ENCODE measurements at places on chromosomes 5 and 9.
A peak's percentile ranks its signal among the peaks of the same experiment; 100 is the strongest.

DNA sequence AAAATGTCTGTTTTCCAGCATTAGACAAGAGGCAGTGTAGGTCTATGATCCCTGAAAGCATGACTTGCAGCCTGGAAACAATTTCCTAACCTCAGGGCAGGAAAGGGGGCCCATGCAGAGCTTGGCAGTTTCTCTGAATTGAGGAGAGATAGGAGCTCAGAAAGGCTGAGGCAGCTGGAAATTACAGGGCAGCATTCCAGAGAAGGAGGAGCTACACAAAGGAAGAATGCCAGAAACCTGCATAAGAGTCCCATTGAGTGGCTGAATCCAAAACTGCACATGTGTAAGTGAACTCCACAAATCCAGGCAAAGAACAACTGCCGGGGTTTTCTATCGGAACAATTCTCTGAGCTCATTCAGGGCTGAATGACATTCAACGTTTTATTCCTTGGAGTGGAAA lies 346.8 kb downstream of the PIK3R1 start:
- DNase-seq = no peak

DNA sequence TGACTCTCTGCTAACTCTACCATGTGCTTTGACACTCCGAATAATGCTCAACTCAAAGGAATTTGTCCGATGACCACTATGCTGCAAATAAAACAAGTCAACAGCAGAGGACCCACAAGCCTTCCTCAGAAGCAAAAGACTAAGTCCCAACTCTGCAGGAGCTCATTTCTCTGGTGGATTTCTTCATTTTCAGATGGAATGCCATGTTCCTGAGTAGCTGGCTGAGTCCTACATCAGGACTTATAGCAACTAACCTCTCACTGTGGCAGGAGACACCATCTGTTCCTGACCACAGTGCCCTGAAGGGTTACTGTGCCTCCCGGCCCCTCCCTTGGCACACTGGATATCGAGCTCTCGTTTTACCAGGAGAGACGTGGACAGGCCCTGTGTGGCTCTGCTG lies 20.8 kb downstream of the LHFPL2 start:
- no peak for DNase-seq

GRCh38 chr9:96137671-96138429 lies 164.1 kb downstream of the HSD17B3 start:
- DNase-seq = no peak

- DNase-seq = no peak
Observed at GRCh38 chr5:19975795-19976194, 12.2 kb downstream of the CDH18 start.

- no peak for DNase-seq
Observed at GRCh38 chr9:88724331-88724730, 189.4 kb downstream of the NXNL2 start.

GRCh38 chr5:118989816-118990215 lies 1.5 kb upstream of the DTWD2 start:
- no peak for DNase-seq

DNA sequence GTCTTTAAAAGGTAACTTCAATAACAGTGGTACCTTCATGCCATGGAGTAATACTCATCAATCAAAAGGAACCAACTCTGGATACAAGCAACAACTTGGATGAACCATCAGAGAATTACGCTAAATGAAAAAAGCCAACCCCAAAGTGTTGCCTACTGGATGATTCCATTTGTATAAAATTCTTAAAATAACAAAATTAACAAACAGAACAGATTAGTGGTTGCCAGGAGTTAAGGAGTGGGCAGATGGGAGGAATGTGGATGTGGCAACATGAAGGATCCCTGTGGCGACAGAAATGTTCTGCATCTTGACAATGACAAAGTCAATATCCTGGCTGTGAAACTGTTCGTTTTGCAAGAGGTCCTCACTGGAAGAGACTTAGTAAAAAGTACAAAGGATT lies 50.5 kb downstream of the SPTLC1 start:
- DNase-seq = no peak

DNA sequence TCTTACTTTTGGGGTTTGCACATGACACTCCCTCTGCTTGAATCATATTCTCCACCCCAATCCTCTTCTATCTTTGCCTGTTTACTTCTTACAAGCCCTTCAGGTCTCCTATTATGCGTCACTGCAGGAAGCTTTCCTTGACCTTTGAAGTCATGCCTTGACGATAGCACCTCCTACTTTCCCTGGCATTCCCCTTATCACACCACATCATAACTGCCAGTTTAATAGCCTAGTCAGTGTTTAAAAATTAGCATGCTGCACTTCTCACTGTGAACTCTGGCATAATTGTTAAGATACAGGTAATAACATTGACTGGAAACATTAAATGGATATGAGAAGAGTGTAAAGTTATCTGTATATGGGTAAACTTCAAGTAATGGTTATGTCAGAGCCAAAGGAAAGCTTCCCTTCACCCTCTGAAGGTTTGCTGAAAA lies 37.1 kb upstream of the CEP120 start:
- no peak for DNase-seq

- DNase-seq = no peak
Observed at GRCh38 chr9:101590901-101591300, 3.9 kb downstream of the PPP3R2 start.

DNA sequence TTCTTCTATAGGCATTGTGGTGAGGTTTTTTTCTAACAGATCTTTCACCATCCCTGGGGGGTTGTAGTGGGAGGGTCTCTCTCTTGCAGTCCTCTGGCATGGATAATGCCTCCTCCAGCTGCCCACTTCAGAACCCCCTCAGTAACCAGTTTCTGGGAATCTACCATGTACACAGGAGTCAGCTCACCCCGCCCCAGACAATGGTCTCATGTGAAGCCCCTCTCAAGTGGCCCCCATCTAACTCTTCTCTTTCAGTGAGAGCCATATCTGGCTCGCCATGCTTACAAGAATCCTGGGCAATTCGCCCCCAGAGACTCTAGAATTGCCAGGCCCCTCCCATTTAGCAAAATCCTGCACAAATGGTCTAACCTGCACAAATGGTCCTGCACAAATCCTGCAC lies 144.4 kb upstream of the FSTL4 start:
- DNase-seq = no peak

DNA sequence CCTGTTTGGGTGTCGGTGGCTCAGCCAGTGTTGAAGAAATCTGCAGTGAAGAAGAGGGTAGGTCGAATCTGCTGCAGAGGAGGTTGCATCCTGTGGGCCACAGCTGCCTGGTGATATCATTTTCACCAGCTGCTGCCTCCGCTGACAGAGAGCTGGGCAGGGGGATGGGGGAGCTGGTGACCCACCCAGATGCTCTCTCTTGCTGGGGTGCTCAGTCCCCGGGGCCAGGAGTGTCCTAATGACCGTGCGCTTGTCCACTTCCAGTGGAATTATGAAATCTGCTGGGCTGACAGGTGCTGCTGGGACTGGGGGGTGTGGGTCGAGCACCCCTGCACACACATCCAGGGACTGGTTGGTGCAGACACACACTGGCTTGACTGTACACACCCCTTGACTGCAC lies 83.2 kb upstream of the IRX4 start:
- no peak for DNase-seq

- DNase-seq = no peak
Observed at GRCh38 chr5:79011219-79011836, 26.2 kb upstream of the ARSB start.

- no peak for DNase-seq
Observed at GRCh38 chr9:115350548-115350947, 232.6 kb upstream of the TNC start.

GRCh38 chr9:137082925-137083290 lies 3.9 kb upstream of the MAN1B1 start:
- no peak for DNase-seq

GRCh38 chr5:54932789-54933188 lies 52.6 kb downstream of the ESM1 start:
- DNase-seq = no peak

DNA sequence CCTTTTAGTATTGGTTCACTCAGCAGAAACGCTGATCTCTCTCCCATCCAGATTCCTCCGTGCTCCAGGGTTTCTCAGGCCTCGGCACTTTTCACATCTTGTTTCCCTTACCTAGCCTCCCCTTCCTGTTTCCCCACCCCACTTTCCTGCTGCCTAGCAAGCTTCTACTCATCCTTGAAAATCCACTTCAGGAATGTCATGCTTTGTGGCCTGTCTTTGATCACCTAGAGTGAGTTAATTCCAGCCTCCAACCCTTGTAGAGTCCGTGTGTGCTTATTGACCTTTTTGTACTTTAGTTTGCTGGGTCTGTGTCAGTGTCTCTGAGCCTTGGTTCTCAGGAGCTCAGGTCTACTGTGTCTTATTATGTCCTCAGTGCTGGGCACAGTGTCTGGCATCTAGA lies 116.6 kb downstream of the AOPEP start:
- DNase-seq = no peak

- no peak for DNase-seq
Observed at GRCh38 chr9:6229619-6230018, 14.0 kb downstream of the IL33 start.

GRCh38 chr5:137070521-137070920 lies 428.6 kb downstream of the SPOCK1 start:
- DNase-seq = no peak

DNA sequence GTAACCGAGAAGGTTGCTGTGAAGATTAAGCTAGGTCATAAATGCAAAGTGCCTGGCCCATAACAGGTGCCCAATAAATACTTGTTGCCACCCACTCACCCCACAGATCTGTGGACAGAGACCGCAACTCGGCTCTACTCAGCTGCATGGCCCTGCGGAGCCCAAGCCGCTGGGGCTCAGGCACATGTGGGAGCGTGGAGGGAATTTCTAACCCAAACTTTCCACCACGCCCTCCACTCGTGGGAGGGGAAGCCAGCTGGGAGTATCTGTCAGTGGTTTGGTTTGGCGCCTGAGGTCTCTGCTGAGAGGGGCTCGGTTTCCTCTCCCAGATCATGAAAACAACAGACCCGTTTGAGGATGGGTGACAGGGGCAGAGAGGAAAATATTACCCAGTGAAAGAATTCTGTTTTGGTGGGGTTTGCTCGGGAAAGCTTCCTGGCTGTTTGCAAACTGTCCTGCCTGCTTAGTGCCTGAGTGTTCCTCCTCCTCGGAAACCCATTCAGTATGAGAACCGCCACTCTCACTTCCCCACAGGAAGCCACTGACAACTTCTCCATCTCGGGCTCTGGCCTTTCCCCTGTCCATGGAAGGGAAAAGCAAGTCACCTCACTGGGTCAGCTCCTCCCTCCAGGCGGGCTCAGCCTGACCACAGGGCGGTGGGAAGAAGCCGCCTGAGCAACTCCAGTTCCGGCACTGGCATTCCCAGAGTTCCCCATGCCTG lies 60.1 kb downstream of the RGS3 start:
- peak; percentile 60 for DNase-seq
